ENCODE measurements at places on chromosomes 6 and 20. TPM values are rescaled to one million over a fixed set of nuclear protein-coding genes. Genes with fewer than 3 reads are reported as not detected.

Gene SLC17A4
- total RNA-seq: not detected

Gene HS3ST5
- total RNA-seq: not detected

Gene DUSP15
- total RNA-seq: not detected

Gene CASS4
- total RNA-seq: 5.5 TPM

Gene OOEP
- total RNA-seq: 0.84 TPM

Gene ANGPT4
- not detected for total RNA-seq

Gene RSPO4
- total RNA-seq: not detected

Gene SALL4
- 0.09 TPM for total RNA-seq

Gene PPP1R3G
- total RNA-seq: not detected

Gene WFDC12
- total RNA-seq: not detected

Gene ARHGAP40
- not detected for total RNA-seq

Gene BRD2
- total RNA-seq: 331 TPM

Gene PREX1
- 51.1 TPM for total RNA-seq

Gene SRSF3
- total RNA-seq: 489 TPM

Gene AVP
- total RNA-seq: not detected

Gene TUBB
- total RNA-seq: 1,323 TPM

Gene EEF1A2
- 0.45 TPM for total RNA-seq
